Stimulated activated CD8-positive, alpha-beta memory T cell treated with anti-CD3 and anti-CD28 coated beads, Interleukin-7, amount 100 ng/mL, for 1 hour (primary cell): ENCODE measurements at places on chromosomes 12 and 14.

- no peak for DNase-seq
Observed at GRCh38 chr12:15662983-15663659, 126.1 kb downstream of the EPS8 start.

DNA sequence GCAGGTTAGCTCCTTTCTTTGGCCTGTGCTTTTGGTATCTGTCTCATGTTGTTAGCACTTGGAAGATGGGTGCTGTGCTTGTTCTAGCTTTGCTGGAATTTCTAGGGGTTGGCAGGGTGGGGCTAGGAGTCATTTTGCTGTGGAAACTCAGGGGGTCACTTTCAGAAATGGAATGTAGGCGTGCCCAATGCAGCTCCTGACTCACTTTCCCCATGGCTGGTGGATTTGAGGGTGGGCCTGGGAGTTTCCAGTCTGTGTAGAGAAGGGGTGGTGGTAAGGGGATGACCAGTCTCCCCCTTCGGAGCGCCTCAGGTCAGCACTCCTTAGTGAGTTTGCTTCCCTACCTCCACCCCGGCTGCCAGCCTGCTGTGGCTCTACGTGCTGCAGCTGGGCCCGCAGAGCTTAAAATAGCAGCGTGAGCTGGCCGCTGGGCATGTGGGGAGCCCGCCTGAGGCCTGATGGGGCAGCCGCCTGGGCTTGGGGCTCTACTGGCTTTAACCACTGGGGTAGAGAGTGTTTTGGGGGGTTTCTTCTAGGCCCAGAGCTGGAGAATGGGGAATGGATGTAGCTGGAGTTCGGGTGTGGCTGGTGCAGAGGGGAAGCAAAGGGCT lies 108.2 kb downstream of the TSPAN9 start:
- DNase-seq, result no peak

GRCh38 chr14:41607966-41608663 lies 1.4 kb downstream of the LRFN5 start:
- DNase-seq, result no peak

GRCh38 chr12:81257947-81258551 lies 180.2 kb downstream of the ACSS3 start:
- no peak for DNase-seq

GRCh38 chr12:58415716-58416115 lies 474.3 kb downstream of the ATP23 start:
- DNase-seq, result no peak

GRCh38 chr14:95248432-95248831 lies 71.3 kb downstream of the CLMN start:
- DNase-seq, result no peak

DNA sequence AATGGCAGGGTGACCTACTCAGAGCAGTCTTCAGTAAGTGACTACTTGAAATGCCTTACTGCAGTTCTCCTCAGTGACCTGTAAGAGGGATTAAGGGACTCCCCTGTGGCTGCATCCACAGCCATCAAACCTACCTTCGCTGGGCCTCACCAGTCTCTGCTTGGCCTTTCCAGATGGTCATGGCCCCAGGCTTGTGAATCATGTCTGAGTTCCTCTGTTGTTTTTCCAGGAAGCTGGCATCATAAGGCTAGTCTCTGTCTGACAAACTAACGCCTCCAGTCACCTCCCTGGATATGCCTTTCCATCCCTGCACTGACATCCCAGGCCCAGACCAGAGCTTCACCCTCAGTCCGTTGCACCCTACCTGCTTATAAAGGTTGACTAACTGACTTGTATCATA lies 14.0 kb downstream of the RNASE2 start:
- no peak for DNase-seq

- DNase-seq, result no peak
Observed at GRCh38 chr14:91373591-91374254, 43.9 kb downstream of the CCDC88C start.

DNA sequence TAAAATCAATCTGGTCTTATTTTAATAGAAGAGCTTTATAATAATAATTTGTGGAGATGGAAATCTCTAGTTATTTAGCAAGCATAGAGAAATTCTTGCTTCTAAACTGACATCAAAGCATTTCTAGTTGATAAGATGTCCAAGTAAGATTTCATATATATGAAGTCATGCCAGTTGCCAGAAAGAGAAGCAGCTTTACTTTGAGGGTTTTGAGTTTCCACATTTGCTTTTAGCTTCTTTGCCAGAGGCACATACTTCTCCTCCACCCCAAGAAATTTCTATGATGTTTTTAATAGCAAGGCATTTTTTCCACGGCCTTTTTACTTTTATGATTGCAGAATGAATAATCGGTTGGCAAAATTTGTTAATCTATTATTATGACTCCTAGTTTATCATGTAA lies 24.2 kb upstream of the YAF2 start:
- no peak for DNase-seq

GRCh38 chr12:103944964-103945363 lies 14.8 kb downstream of the HSP90B1 start:
- no peak for DNase-seq

- no peak for DNase-seq
Observed at GRCh38 chr14:75422169-75422568, 5.7 kb upstream of the JDP2 start.

GRCh38 chr12:13094367-13094766 lies 9.1 kb downstream of the GSG1 start:
- no peak for DNase-seq

DNA sequence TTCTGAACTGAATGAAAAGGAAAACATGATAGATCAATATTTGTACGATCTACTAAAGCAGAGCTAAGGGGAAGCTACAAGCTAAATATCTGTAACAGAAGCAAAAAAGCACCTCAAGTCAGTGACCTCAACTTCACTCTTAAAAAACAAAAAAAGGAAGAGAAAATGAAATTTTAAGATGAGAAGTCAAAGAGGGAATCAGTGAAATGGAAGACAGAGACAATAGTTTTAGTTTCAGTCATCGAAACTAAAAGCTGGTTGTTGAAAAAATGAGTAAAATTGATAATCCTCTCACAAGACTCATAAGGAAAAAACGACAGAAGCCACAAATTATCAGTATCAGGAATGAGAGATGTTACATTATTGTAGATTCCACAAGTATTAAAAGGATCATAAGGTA lies 11.9 kb upstream of the SLC2A13 start:
- no peak for DNase-seq

GRCh38 chr12:124764870-124765580 lies 98.6 kb downstream of the SCARB1 start:
- no peak for DNase-seq

DNA sequence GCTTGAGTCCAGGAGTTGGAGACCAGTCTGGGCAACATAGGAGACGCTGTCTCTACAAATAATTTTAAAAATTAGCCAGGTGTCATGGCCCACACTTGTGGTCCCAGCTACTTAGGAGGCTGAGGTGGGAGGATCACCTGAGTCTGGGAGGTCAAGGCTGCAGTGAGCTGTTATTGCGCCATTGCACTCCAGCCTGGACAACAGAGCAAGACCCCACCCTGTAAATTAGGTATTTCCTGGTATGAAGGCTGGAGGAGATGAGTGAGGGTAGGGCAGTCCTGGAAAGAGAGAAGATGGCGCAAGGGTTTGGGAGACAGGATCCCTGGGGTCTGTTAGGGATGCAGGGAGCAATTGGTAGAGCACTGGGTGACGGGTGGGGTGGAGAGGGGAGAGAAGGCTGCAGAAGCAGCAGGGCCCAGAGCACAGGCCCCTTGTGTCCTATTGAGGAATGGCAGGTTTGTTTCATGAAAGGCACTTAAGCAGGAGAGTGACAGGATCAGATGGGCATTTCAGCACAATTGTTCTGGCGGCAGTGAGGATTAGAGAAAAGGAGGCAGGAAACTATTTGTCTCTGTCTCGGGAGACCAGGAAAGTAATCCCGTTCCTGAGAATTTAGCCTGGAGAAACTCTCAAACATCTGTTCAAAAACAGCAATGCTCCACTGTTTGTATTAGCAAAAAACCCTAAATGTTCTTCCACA lies 47.2 kb upstream of the KTN1 start:
- no peak for DNase-seq

- DNase-seq, result no peak
Observed at GRCh38 chr12:109944561-109945359, 44.7 kb downstream of the TCHP start.

DNA sequence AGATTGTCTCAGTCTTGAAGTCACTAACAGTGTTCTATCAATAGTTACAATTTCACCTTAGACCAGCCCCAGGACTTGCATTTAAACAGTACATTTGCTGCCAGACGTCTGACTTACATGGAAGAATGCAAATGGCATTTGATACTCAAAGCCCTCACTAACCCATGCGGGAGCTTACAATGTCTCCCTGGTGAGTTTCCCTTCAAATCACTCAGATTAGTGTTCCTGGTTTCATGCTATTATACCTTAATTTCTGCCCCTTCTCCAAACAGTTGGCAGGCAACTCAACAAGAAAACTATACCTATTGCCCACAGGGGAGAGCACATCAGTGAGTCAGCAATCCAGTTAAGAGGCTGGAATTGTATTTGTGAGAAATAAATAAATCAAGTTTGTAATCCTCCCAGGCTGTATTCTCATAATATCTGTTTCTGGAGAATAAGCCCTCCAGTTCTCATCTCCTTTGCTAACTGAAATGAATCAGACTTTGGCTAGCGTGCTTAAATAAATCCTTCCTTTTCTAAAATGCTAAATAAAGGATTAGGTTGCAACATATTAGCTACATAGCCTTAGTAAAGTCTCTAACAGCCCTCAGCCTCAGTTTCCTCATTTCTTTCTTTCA lies 23.7 kb downstream of the GSTZ1 start:
- DNase-seq, result no peak

DNA sequence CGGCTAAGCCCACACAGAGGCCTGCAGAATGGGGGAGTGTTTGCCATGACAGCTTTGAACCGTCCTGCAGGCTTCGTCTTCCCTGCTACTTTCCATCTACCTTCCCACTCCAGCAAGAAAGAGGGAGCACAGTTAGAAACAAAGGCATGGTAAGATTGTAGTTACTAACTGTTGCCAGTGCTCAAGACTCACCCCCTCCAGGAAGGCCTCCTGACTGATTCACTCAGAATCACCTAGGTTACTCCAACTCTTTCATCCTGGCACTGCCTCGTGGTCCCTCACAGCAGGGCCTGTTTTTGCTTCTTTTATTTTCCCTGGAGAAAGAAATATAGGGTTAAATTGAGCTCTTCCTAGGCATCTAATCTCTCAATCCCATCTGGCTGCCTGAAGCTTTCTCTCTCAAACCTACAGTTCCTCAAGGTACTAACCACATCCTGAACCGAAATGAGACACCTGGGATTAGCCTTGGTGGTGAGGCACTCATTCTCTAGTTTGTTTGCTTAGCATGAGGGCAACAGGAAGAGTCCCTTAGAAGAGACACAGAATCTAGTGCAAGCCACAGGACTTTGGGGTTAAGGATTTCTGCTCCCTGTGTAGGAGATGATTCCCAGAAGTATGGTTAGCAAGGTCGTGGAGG lies 7.8 kb downstream of the GALNT6 start:
- no peak for DNase-seq

DNA sequence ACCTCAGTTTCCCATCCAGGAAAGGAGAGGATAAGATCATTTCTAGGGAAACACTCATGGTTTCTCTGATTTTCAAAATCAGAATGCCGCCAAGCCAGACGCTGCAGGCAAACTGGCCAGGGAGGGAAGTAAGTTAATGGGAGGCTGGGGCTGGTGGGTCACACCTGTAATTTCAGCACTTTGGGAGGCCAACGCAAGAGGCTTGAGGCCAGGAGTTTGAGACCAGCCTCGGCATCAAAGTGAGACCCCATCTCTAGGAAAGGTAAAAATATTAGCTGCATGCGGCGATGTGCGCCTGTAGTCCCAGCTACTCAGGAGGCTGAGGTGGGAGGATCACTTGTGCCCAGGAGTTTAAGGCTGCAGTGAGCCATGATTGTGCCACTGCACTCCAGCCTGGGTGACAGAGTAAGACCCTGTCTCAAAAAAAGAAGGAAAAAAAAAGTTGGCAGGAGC lies 587 bp downstream of the SELPLG start:
- no peak for DNase-seq

GRCh38 chr14:63737582-63738006 lies 9.7 kb upstream of the SGPP1 start:
- DNase-seq, result no peak

DNA sequence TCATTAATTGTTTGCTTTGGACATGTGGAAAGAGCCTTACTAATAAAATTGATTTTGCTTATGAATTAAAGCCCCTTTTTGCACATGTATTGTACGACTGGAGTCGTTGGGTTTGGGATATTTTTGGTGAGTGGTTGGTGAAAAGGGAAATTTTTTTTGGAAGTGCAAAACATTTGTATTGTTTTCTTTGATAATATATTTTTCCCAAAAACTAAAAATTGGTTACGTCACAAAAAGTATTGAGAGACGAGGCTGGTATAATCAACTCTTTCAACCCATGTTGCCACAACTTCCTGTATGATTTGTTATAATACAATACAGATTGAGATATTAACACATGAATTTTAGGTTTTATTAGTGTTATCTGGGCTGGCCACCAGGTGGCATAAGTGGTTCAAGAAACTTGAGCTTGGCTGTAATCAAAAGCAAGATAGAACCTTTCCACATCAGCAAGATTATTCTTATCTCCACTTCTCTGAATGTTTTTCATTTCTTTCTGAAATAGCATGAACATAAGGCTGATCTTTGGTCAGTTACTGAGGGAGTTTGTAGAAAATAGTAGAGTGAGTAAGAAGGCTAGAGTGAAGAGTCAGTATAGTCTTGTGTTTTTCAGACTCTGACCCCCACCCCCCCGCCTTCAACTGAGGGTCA lies 8.7 kb downstream of the NGDN start:
- DNase-seq, result peak; percentile 32

- no peak for DNase-seq
Observed at GRCh38 chr14:102044566-102044965, 42.3 kb downstream of the HSP90AA1 start.

GRCh38 chr12:50051101-50051806 lies 6.1 kb upstream of the ASIC1 start:
- no peak for DNase-seq

DNA sequence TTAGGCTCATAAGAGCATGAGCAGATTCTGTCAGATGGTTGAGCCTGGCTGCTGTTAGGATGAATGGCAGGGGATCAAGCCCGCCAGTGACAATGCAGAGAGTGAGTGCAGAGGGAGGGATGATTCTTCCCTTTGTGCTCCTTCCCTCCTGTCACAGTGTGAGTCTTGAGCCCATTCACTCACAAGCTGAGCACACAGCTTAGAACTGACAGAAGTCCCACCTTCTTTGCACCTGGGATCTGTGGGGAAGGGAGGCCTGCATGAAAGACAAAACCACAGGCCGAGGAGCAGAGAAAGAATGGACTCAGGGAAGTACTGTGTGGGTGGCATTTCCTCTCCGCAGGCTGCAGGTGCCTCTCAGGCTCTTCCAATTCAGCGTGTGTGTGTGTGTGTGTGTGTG lies 160.6 kb downstream of the KCNA5 start:
- no peak for DNase-seq

GRCh38 chr14:104504172-104504735 lies 75.3 kb upstream of the C14orf180 start:
- no peak for DNase-seq

- DNase-seq, result no peak
Observed at GRCh38 chr14:78448164-78449094, 278.3 kb downstream of the NRXN3 start.
